ENCODE measurements at places on chromosomes 12 and 14.

DNA sequence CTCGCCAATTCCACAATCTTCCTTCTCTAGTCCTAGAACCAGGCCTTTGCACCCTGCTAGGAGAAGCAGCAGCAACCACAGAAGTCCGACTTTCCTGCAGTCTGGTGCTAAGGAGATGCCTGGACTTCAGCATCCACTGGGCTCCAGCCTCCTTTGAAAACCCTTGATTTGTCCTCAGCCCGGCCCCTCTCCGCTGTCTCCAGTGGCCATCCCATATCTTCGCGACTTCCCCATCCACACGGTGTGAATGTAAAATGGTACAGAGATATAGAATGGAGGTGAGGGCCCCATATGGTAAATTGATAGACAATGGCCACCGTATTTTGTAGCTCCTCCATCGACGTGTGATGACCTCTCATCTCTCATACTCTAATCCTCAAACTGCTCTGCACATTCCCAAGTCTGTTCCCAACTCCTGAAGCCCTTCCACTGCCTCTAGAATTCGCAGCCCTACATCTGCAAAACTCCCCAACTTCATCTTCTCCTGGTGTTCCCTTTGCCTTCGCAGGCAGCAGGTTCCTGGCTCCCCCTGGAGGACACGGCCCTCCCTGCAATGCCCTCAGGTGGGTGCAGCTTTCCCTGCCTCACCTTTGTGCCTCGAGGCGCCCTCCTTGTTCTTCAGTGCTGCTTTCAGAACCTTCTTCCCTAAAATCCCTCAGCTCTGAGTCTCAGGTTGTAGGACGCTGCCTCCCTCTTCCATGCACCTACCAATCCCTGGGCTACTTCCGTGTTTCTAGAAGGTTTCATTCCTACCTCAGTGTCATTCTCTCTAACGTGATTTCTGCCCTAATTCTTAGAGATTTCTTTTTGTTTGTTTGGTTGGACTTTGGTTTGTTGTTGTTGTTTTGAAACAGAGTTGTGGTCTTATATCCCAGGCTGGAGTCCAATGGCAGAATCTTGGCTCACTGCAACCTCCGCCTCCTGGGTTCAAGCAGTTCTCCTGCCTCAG is 36.7 kb downstream of the TMBIM6 start:
- no peak for DNase-seq

DNA sequence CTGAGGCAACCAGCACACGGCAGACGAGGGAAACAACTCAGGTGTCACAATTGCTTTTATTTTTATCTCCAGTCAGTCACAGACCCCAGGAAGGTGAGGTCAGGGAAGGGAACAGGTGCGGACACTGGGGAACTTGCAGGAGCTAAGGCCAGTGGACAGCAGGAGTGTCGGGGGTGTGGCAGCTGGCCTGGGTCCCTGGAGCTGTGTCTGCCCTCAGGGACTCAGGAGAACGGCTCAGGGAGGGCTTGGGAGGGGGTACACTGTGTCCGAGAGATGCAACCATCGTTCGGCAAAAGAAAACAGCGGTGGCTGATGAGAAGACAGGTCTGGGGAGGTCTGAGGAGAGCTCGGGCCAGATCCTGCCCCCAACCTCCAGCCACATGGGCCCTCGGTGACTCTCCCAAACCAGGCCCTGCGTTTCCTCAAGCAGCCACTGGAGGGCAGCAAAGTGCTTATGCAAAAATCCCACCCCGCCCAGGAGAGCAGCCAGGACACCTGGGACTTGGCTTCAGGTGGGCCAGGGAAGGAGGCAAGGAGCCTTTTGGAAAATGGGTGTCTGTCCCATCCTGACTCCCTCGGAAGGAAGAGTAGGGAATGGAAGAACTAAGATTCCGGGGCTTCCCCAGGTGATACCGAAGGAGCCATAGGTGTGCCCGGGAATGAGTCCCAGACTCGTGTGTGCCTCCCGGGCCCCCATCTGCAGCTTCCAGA is 24.1 kb upstream of the BCDIN3D start:
- DNase-seq = no peak

- DNase-seq = no peak
Observed at GRCh38 chr14:72921396-72921795, 4.9 kb upstream of the DCAF4 start.

- DNase-seq = no peak
Observed at GRCh38 chr12:108679106-108679681, 45.5 kb upstream of the SELPLG start.

DNA sequence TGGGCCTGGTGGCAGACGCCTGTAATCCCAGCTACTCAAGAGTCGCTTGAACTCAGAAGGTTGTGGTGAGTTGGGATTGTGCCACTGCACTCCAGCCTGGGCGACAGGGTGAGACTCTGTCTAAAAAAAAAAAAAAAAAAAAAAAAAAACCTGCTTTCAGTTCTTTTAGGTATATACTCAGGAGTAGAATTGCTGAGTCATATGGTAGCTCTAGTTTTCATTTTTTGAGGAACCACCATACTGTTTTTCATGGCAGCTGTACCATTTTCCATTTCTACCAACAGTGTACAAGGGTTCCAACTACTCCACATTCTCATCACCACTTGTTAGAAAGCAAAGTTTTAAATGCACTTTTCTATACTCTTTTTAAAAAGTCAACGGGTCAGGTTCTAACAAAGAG is 119.8 kb downstream of the DPF3 start:
- DNase-seq = no peak

- DNase-seq = no peak
Observed at GRCh38 chr14:34930591-34931091, 52.2 kb upstream of the SRP54 start.

GRCh38 chr12:1523558-1524050 is 70.8 kb downstream of the FBXL14 start:
- no peak for DNase-seq

DNA sequence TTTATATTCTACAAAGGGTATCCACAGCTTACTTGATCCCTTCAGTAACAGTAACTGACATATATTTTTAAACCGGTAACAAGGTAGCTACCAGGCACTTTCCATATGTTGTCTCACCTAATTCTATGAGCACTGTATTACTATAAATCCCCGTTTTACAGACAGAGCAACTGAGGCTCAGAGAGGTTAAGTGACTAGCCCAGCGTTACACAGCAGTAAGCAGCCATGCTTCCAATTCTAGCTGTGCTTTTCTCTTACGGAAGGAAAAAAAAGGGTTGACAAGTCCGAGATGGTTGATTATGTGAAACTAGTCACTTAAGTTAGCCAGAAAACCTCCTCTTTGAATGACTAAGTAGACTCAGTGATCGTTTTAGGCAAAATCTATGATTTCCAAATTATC is 187.3 kb upstream of the LHX5 start:
- DNase-seq = no peak

DNA sequence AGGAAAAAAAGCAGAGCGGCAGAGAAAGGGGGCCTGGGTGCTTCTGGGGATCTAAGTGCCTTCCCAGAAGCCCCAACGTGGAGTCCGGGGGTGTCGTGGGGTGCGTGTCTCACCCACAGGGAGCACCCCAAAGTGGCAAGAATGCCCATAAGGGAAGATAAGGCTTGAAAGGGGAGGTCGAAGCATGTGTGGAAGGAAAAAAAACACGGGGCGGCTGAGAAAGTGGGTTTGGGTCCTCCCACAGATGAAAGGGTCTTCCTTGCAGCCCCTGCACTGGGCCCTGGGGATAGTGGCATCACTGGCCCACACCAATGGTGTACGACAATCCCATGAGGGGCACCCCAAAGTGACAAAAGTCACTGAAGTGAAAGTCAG is 275.5 kb downstream of the ALG10 start:
- DNase-seq = no peak

- no peak for DNase-seq
Observed at GRCh38 chr12:106773286-106774004, 1.0 kb upstream of the RIC8B start.

DNA sequence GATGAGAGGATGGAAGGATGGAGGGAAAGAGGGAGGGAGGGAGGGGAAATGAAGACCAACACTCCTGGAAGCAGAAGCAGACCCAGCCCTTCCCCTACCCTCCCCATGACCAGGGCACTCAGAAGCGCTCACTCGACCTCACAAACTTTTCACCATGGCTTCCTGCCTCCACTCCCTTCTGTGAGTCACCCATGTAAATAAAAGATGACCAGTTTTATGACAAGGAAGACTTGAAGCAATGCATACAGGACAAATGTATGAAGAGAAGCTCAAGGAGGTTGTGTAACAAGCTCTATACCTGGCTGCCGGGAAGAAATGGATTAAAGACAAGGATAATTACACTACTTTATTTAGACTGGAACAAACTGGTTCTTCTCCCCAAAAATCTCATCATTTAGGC is 63.8 kb downstream of the CDC42BPB start:
- no peak for DNase-seq

DNA sequence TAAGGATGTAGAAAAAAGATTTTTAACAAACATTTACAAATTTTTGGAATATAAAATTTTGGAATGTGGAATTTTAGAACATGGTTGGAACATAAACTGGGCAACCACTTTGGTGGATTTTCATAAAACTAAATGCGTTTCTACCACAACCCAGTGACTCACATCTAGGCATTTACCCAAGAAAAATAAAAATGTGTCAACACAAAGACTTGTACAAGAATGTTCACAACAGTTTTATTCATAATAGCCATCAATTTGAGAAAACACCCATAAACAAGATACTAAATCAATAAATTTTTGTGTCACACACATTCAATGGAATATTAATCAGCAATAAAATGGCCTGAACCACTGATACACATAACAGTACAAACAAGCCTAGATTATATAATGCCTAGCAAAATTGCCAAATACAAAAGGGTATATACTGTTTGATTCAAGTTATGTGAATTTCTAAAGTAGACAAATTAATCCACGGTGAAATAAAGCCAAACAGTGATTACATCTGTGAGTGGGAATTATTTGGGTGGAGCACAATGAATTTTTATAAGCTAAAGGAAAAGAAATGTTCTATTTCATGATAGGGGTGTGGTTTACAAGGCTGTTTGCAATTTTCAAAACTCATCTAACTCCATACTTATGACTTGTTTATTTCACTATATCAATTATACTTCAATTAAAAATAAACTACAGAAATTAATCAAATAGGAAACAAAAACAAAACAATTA is 415.2 kb upstream of the OR4E1 start:
- DNase-seq = no peak

GRCh38 chr12:92290350-92290695 is 144.7 kb upstream of the BTG1 start:
- no peak for DNase-seq

DNA sequence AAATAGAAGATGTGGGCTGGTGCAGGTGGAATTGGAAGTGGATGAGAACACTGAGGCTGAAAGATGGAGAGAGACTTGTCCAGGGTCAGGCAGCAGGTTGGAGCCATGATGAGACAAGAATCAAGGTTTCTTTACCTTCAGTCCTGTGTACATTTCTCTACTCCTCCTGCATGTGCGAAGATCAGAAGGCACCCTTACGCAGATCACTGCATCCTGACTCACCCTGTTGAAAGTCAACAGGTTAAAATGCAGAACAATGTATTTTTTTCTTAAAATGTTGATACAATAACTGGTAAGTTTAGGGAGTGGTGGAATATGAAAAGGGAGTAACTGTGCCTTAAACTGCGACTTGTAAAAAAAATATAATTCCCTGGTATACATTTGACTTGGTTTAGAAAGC is 47.8 kb downstream of the TESPA1 start:
- no peak for DNase-seq

DNA sequence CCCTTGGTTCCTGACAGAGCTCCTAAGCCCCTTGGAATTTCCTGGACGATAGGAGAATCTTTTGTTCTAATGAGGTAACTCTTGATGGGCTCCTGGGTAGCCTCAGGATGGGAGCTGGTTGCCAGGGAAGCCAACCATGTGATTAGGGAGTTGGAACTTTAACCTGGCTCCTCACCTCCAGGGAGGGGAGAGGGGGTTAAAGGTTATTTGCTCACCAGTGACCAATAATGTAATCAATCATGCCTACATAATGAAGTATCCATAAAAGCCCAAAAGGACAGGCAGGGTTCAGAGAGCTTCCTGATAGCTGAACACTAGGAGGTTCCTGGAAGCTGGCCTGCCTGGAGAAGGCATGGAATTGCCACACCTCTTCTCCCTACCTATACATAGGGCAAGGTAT is 6.2 kb upstream of the CNOT2 start:
- no peak for DNase-seq

DNA sequence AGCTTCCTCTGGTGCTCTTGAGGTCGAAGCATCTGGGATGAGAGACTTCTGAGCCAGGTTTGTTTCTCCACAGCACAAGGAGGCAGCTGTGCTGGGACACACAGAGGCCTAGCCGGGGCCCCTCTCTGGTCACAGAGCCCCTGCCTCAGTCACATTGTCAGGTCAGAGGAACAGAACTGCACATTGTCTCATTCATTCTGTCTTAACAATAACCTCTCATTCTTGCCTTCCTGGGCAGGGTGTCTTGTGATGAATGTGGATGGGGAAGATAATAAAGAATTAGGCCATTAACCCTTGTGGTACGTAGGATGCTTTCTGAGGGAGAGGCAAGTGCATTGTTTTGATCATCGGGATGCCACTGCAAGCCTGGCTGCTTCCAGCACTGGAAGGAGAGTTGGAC is 29.8 kb downstream of the FNTB start:
- DNase-seq = peak; percentile 8

- DNase-seq = no peak
Observed at GRCh38 chr14:22748206-22748605, 18.3 kb upstream of the OXA1L start.

DNA sequence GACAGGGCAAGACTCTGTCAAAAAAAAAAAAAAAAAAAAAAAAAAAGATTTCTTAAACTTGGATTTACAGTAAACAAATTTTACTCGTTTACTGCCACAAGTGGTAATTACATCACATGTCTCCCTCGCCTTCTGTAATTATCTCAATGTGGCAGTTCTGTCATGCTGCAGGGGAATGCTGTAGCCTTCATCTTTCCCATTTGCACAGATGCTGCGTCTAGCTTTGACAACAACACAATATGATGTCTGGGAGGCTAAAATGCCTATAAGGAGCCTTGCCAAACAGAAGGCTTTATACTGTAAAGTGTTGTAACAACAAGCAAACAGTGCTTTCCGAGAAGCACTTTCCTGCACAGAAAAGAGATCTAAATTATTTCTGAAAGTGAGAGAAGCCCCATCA is 48.7 kb downstream of the ESR2 start:
- no peak for DNase-seq

GRCh38 chr14:60656686-60657455 is 7.6 kb upstream of the SIX1 start:
- DNase-seq = peak; percentile 42

All from substantia nigra (tissue), 51 donors.